ENCODE measurements at places on chromosomes 7 and 10. TPM values are rescaled to one million over a fixed set of nuclear protein-coding genes. Genes with fewer than 3 reads are reported as not detected.

- DNase-seq = no peak
Measured at GRCh38 chr7:5634107-5634950, 147.1 kb downstream of the RNF216 start.

DNA sequence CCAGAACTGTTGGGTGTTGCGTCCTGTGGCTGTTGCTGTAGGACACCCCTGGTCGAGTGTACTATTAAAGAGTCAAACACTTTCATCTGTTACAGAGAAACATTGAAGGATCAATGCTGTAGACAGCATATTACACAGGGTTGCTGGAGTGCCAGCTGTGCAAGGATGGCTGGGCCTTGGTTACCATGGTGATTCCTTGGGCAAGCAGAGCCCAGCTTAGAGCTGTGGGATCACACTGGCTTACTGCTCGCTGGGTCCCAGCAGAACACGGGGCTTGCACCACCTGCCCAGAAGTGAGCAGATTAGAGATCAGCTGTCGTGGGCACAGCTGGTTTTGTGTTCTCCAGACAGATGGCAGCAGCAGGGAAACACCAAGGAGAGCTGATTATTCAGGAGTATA, 76.0 kb downstream of the GPR141 start:
- DNase-seq = no peak

- DNase-seq = no peak
Measured at GRCh38 chr10:63273577-63273976, 140.4 kb downstream of the NRBF2 start.

DNA sequence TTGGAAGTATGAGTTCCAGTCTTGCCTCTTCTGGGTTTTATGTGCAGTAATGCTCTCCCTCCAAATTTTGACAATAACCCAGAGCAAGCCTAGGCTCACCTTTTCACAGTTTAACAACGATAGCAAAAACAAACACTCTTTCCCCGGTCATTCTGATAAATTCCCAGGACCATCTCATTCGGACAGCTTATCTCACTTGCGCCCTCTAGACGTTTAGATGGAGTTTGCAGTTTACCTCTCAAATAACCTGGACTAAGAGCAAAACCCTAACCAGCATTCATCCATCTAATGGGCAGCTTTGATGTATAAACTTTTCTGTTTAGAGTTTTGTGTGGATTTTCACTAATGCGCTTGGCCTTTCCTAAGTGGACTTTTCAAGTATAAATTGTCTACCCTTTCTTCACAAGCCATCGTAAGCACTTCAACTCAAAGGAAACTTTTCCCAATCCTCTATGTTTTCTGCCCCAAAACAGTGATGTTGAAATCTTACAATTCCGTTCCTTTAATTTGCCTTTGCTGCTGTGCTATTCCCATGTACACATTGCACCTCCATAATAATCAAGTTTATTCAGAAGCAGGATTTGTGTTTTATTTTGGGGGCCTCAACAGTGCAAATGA, 114.9 kb downstream of the HDAC9 start:
- no peak for DNase-seq

DNA sequence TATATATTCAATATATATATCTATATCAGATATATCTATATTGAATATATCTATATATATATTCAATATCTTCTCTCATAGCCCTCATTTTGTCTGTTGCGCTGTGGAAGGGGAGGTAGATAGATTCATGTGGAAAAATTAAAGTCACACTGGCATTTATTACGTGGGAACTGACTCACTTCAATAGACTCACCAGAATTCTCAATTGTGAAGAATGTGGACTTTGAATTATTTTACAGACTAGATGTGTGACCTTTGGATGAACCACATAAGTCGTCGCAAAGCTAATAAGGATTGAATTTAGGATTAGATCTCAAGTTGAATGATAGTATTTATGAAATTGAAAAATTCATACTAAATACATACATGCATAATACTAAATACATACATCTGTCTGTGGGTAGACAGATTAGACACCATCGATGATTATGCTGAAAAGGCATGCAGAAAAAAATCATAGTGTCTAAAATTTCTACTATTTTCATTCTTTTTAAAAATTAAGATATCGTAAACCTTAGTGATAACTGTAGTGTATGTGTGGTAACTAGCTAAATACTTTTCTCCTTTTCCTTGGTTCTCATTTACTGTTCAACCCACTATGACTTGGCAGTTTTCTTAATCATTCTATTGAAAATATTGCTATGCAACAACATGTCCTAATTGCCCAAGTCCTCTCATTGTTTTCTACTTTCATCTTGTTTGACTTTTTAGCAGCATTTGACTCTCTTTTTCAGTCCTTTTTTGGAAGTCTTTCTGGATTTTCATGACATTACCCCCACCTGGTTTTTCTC, 61.8 kb upstream of the A1CF start:
- no peak for DNase-seq

DNA sequence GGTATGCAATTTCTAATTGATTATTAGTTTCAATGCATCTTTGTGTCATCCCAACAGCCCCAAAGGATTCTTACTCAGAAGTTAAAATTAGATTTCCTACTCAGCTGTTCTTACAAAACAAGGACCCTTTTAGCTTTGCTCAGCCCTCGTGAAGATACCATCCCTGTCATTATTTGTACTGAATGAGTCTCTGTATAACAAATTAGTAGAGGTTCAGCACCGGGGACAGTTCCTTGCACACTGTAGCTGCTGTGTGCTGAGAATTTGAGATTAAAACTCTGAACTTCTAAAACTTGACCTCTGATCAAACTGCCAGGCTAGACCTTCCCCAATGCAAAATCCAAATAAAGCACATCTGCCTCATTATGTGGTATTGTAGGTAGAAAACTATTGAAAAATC, 299.1 kb downstream of the LHFPL3 start:
- DNase-seq = peak; percentile 42

DNA sequence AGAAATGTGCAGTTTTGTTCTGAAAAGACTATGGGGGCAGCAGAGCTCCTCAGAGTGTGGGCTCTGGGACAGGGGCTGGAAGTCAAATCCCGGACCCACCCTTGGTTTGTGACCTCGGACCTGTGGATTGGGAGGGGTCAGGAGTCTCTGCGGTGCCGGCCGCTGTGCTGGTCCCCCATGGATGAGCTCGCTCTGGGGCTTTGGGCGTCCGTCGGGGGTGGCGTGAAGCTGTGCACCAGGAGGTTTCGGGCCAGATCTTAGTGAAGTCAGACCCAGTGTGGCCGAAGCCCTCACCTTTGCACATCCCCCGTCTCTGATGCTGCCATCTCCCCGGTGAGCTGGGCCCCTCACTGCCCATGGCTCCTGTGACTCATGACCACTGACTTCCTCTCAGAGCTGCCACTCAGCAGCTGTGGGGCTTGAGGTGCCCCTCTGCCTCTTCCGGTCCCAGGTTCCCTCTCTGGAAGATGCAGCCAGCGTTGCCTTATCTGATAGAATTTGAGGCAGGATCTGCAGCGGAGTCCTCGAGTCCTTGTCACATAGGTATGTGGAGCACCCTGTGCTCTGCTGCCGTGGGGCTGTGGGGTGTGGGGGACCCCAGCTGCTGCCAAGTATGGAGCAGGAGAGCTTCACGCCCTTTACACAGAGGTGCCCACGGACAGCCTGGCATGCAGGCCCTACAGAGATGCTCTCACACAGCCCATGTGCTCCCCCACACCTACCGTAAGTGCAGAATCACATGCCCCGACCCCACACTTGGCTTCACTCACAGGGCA, 11.4 kb upstream of the SCART1 start:
- DNase-seq = no peak

GRCh38 chr10:110698782-110699201, 54.7 kb downstream of the RBM20 start:
- DNase-seq = no peak

DNA sequence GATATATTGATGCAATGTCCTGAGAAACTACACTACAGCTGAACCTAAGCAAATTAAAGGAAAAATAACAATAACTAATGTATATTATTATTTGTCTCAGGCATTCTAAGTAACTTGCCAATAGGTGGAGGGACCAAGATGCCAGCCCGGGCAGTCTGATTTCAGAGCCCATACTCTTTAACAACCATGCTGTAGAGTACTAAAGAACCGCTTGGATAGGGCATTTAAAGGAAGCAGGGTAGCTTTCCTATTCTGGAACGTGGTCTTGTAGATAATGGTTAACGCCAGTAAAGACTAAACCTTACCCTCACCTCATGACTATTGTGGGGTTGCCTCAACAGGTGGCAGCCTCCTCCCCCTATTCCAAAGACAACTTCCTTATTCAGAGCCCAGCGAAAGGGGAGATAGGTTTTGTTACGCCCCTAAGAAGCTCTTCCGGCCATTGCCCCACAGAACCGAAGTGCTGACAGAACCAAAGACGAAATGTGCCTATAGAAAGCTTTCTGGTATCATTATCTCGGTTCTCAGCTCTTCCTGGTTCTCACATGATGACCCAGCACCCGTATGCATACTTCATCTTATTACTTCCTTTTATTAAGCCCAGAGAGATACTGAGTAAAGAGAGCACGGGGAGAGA, 707 bp upstream of the C1GALT1 start:
- DNase-seq = peak; percentile 46

DNA sequence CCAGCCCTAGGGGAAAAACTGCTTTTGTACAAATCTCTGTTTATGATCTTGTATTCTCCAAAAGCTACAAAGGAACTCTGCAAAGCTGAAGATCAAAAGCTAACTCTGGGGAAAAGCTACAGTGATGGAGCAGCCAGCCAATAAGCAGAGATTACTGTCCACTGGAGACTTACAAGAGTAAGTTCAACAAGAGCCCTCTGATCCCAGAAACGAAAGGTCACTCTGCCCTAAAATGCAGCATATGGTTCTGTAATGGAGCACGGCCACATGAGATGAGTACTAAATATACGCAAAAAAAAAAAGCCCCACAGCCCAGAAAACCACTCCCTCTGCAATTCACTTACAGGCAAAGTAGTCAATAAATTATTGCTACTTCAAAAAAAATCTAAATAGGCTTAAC, 60.1 kb downstream of the ERCC6 start:
- DNase-seq = peak; percentile 36

DNA sequence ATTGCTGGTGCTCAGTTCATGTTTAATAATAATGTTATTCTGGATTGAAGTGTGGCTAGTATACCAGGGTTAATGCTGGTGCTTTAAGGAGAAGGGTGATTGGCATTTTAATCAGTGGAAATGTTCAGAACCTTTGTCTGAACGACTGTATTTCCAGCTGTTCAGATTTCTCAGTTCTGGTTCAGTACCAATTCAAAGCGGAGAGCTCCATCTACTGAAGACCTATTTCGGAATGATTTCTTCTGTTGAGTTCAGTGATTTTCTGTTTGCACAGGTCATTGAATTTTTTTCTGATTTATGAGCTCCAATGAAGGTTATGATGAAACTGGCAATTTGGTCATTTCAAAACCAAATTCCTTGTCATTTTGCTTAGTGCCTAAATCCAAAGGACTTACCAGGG, 160.1 kb downstream of the EXOC4 start:
- no peak for DNase-seq

- DNase-seq = no peak
Measured at GRCh38 chr10:21031232-21031795, 134.2 kb upstream of the NEBL start.

DNA sequence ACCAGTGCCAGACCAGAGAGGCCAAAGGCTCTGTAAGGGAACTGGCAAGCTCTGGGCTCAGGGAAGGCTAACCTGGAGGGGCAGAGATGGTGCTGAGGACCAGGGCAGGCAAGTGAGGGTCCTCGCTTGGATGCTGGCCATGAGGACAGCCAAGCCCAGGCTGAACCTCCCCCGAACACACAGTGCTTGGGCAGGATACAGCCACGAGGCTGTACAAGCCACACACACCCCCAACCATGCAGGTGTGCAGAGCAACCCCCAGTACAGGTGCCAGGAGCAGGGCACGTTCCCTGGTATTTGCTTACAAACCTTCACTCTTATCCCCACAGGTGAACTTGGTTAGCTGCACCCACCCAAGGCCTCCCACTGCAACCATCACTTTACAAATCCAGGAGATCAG, 185.7 kb downstream of the GRID1 start:
- DNase-seq = no peak

- no peak for DNase-seq
Measured at GRCh38 chr7:24595671-24596418, 22.6 kb downstream of the PALS2 start.

IFRD1 gene
- 41.6 TPM for polyA plus RNA-seq

DEPP1 gene
- polyA plus RNA-seq = 10.6 TPM

LGI1 gene
- 4.2 TPM for polyA plus RNA-seq

WDFY4 gene
- polyA plus RNA-seq = 2.8 TPM

TMEM196 gene
- 0.10 TPM for polyA plus RNA-seq

OPALIN gene
- not detected for polyA plus RNA-seq

MSMB gene
- not detected for polyA plus RNA-seq

ZNF853 gene
- polyA plus RNA-seq = 18.8 TPM
